ENCODE measurements at places on chromosomes 7 and 10.

DNA sequence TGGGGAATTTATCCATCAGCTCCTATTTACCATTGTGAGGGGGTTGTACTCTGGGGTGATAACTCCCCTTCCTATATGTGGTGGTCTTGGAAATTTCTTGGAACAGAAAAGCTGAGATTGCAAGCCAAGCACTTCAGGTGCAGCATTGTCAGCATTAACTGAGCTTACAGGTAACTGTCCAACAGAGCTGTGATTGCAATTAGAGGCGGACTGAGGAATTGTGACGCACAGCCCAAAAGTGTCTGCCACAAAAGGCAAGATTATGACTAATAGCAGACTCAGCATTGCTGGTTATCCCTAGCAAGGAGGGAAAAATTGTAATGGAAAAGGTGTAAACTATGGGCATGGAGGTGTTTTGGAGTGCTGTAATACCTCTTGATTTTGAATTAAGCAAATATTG is 126.1 kb upstream of the AGR3 start:
- DNase-seq = no peak

GRCh38 chr10:111756217-111757061 is 427.1 kb downstream of the GPAM start:
- DNase-seq = no peak

- DNase-seq = no peak
These were observed 14.1 kb downstream of the PRLHR start for GRCh38 chr10:118581340-118581739.

- DNase-seq = no peak
These were observed 156.5 kb downstream of the ITGA8 start for GRCh38 chr10:15563246-15563645.

Measured in ascending aorta (tissue), 2 donors.